RWPE2 (cell line): ENCODE measurements at places on chromosomes 7 and 10.

GRCh38 chr10:5894873-5895272, 4.8 kb downstream of the FBH1 start:
- no peak overlapping the region for H3K27ac ChIP-seq
- peaks cover 26% of the 10 kb centered on the region for H3K36me3 ChIP-seq
- H3K27me3 ChIP-seq: no peaks in the 10 kb centered on the region
- H3K4me1 ChIP-seq: peaks cover 4% of the 10 kb centered on the region

DNA sequence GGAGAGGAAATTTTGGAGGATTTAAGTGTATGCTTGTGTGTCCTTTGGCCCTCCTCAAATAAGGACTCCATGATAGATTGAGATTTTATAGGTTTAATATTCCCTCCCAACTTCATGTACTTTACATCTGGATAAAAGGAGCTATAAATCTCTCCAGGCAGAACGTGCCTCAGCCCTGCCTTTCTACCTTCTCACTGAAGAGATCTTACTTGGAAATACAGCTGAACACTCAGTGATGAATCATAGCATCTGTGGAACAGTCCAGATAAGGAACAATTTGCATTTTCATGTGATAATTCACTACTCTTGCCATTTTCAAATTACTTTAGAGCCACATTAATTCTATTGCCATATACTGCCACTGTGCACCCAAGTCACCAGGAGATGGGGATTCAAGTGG, 364.6 kb upstream of the PODXL start:
- DNase-seq: no peak
- no peaks in the 10 kb centered on the region for H3K4me1 ChIP-seq
- no peak overlapping the region for H3K27ac ChIP-seq
- no peaks in the 10 kb centered on the region for H3K36me3 ChIP-seq

- no peaks in the 10 kb centered on the region for H3K27me3 ChIP-seq
- DNase-seq: no peak
- H3K27ac ChIP-seq: no peak overlapping the region
- no peaks in the 10 kb centered on the region for H3K4me1 ChIP-seq
- no peaks in the 10 kb centered on the region for H3K36me3 ChIP-seq
- no peak overlapping the region for H3K4me3 ChIP-seq
These were observed 15.6 kb downstream of the MKX start for GRCh38 chr10:27730041-27730440.

DNA sequence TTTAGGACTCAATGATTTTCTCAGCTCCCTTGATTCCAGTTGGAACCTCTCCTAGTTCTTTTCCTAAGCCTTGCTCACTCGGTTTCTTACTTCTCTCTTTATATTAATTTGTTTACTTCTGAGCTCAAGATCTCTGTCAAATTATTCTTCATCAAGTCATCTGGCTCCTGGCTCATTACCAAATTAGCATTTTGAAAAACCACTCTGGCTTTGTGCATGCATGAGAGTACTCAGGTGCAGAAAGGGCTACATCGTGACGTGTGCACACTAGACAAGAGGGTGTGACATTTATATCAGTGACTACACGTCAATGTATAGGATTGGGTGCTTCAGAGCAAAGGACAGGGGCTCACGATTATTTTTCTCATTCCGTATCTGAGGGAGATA, 645.7 kb upstream of the DPP6 start:
- H3K27ac ChIP-seq: no peak overlapping the region
- H3K4me3 ChIP-seq: no peak overlapping the region
- DNase-seq: no peak
- no peaks in the 10 kb centered on the region for H3K27me3 ChIP-seq

DNA sequence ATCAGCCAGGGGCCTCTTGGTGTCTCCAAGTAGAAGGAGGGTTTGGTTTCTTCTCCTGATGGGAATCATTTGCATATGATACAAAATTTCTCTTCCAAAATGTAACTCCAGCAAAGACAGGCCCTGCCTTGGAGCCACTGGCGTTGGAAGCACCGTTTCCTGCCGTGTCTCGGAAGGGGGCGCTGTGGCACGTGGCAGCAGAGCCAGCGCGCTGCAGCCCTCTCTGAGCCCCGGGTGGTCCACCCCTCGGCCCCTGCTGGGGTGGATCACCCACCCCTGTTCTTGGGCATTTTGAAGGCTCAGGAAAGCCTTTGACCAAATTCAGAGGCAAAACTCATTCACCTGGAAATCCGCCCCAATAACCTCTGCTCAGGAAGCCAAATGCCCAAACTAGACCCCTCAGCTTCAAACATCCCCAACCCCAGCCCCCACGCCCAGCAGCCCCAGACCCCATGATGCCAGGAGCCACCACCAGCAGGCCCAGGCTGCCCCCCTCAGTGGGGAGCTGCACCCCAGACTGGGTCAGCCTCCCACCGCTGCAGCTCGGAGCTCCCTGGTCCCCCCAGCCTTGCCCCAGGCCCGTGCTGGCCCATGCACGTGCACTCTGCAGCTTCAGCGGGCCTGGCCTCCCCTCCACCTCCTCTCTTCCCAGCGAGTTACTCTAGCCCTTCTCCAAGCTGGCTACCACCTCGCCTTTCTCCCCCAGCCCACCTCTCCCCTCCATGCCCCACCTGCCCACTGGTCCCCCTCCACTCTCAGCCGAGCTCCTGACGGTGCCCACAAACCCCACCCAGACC, 29.5 kb upstream of the ELFN1 start:
- no peak for DNase-seq
- no peaks in the 10 kb centered on the region for H3K4me1 ChIP-seq
- no peaks in the 10 kb centered on the region for H3K27me3 ChIP-seq
- no peak overlapping the region for H3K4me3 ChIP-seq
- H3K36me3 ChIP-seq: no peaks in the 10 kb centered on the region

DNA sequence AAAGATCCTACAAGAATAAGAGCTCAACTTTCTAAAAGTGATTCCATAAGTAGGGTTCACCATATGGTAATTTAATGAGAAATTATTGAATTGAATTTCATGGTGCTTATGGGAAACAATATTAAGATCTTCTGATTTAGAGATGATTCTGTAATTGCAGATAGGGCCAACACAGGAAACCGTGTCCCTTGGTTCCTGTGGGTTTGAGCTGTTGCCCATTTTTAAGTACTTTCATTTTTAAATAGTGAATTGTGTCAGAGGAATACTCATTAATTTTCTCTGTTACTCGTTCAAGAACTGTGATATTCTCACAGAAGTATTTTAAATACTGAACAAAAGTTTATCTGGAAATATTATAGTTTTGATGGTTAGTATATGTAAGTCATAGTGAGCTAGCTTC, 129.2 kb downstream of the SRI start:
- no peak overlapping the region for H3K27ac ChIP-seq
- H3K36me3 ChIP-seq: no peaks in the 10 kb centered on the region
- H3K4me1 ChIP-seq: no peaks in the 10 kb centered on the region
- H3K4me3 ChIP-seq: no peak overlapping the region
- no peaks in the 10 kb centered on the region for H3K27me3 ChIP-seq
- no peak for DNase-seq

DNA sequence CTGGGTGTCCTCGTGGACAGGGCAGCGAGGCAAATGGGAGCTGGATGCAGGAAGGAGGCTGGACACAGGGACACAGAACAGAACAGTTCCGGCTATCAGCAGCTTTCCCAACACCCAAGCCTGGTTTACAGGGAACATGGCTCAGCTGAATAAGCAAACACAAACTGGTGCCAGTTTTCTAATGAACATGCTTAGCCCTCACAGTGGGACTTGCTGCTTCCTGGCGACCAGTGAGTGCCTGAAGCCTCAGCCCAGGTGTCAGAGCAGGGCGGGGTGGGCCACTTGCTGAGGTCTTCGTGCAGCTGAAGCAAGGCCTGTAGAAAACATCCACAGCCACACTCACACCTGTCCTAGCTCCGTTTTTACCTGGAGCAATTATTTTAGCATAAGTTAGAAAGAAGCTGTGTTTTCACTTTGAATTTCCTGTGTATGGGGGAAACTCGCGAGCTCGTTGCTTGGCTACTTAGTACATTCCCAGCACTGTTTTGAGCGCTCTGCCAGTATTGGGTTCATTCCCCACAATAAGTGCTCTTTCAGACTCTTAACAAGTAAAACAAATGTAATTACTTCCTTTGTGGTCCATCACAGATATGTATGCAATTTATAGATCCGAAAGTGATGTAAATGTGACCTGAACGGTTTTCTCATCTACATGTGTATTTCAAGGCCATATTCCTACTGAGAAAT, 261.2 kb upstream of the SHH start:
- H3K4me3 ChIP-seq: no peak overlapping the region
- no peak overlapping the region for H3K27ac ChIP-seq
- no peak for DNase-seq
- no peaks in the 10 kb centered on the region for H3K27me3 ChIP-seq
- H3K4me1 ChIP-seq: no peaks in the 10 kb centered on the region

DNA sequence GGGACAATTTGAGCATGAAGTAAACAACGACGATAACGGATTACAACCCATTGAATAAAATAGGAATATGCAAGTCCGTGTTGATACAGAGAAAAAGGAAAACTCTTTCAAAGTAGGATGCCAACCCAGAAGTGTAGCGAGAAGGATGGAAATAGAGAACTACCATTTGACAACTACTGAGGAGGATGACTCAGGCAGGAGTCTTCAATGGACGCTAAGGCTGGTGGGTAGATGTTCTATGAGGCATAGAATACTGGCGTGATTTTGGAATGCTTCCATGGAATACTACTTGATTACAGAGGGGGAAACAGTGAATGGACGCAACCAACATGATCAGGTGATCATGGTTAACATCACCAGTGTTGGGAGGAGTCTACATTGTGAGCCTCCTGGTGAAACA, 828 bp upstream of the CFAP70 start:
- H3K4me1 ChIP-seq: peaks cover 4% of the 10 kb centered on the region
- H3K27ac ChIP-seq: no peak overlapping the region
- no peaks in the 10 kb centered on the region; the same call in 1 of the 2 replicates for H3K36me3 ChIP-seq
- no peak overlapping the region for H3K4me3 ChIP-seq
- DNase-seq: no peak

- H3K27ac ChIP-seq: no peak overlapping the region
- no peaks in the 10 kb centered on the region for H3K36me3 ChIP-seq
- DNase-seq: no peak
- H3K4me3 ChIP-seq: no peak overlapping the region
These were observed 194.6 kb upstream of the PHYHIPL start for GRCh38 chr10:58981846-58982245.

DNA sequence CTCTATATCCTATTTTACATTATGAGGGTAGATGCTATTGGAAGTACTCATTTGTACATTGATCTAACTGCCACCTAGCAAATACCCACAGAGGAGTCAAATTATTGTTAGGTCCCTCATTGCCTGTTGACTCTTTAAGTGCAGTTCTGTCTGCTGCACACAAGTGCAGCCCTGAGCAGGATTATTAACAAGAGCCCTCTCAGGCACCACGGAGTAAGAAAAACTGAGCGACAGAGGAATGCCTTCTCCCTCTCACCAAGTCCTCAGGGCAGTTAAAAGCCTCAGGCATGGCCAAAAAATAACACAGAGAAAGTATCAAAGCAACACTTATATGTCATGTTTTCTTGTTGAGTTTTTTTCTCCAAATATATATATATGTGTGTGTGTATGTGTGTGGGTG, 340.0 kb upstream of the NRG3 start:
- H3K36me3 ChIP-seq: no peaks in the 10 kb centered on the region
- no peaks in the 10 kb centered on the region for H3K27me3 ChIP-seq
- no peak for DNase-seq
